ENCODE measurements at places on chromosomes 7 and 10.

DNA sequence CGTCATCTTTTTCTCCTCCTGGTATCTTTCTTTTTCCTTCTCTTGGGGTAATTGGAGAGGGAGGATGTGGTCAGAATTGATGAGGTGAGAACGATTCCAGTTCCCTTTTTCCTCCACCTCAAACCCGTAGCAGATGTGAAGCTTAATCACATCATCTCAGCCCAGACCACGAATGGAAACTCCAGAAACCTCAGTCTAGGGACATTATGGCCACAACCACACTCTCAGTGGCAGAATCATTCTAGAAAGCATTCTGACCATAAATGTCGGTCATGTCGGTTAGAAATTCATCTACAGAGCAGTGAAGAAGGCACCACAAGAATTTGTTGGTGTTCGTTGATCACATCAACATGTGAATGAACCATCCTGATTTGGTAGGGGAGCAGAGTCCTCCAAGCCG is 78.7 kb downstream of the GATA3 start:
- DNase-seq, result no peak

DNA sequence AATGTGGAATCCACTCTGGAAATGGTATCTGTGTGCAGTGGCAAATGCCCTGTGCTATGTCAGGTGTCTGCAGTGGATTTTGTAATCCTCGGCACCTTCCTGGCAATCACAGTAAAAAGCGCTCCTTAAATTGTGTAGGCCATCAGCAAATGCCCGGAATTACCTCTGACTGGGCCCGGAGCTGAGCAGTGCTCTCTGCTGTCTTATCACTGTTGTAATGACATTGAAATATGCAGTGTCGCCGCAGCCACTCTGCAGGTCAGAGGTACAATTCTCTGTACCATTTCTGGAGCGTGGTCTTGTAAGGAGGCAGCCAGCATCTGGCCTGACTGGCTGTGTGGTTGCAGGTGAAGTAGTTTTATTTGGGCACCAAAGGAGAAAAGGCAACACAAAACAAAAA is 416.4 kb upstream of the MKI67 start:
- DNase-seq, result no peak

- DNase-seq, result no peak
Observed at GRCh38 chr7:136064081-136064480, 86.9 kb upstream of the MTPN start.

DNA sequence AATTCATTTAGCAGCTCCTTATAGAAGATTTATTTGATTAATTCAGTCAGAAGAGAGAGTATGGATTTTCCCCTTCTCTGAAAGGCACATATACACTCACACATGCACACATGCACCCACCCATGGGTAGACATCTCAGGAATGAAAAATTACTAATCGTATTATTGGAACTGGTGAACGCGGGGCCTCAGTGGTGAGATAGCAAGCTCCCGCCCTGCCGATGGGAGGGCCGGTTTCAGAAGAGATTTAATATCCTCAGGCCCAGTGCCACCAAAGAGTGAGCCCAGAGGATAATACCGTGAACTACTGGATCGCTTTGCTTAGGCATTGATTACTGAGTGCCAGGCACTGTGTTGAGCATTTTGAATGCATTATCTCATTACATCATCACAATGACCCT is 38.0 kb upstream of the EMX2 start:
- peak; percentile 5 for DNase-seq

DNA sequence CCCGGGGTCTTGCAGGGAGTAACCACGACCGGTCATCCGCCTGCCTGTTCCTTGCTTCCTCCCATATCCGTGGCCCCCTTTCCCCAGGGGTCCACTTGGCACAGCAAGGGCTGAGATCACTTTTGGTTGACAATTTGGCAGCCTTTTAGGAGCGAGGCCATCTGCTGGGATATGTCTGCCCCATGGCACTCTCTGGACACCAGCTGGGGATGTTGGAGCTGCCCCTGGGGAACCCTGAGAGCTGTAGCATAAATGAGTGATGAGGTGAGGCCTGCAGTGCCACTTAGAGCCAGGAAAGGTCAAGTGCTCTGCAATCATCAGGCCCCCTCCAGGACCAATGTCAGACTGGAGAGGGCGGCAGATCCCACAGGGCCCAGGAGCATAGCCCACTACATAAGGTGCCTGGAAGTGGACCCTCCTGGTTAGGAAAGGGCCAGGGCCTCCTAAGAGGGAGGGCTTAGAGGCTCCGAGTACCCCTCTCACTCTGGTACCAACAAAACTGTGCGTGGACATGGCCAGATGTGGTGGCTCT is 92.1 kb downstream of the HIP1 start:
- no peak for DNase-seq

DNA sequence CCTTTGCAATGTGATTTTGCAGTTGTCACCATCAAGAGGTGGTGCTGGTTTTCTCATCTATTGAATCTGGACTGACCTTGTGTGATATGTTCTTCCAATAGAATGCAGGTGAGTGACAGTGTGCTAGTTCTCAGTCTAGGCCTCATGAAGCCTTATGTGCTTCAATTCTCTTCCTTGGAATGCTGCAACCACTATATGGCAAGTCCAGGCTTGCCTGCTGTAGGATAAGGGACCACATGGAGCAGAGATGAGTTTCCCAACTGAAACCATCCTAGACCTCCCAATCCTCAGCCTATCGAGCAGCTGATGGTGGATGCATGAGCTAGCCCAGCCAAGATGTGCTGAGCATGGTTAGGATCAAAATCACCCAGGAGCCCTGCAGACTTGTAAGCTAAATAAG is 32.6 kb upstream of the ARHGAP21 start:
- DNase-seq, result no peak

DNA sequence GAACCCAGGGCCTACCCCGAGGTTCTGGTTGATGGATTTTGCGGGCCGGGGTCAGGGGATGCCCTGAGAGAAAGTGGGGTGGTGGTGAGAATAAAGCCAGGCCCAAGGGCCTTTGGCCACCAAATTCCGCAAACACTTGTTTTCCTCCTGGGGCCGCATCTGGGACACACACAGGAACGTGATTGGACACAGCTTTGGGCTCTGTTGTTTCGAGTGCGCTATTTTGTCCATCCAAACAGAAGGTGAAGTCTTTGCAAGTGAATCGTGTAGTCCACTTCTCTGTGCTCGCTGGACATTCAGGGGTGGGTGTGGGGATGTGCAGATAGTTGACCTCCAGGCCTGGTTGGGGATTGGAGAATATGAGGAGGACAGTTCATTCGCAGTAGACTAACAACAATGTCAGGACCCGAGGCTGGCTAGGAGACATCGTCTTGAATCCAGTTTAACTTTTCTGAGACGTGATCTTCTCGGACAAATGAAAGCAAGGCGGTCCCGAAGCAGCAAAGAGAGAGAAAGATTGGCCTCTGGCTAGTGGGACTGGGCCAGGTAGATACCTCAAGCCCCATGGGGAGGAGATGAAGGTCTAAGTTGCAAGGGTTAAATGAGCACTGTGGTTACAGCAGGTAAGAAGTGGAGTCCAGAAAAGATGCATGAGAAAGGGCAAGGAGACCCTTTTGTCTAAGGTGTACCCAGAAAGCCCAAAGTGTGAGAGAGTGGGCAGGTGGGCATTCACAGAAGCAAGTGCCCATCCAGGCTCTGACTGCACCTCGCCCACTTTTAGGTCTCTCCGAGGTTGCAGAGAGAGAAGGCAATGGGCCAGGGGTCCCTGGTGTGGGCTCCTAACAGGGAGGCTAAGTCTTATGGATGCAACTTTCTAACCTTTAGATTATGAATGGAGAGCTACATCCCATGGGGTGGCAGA is 764 bp upstream of the FAM131B start:
- no peak for DNase-seq

- DNase-seq, result no peak
Observed at GRCh38 chr10:30459283-30459682, 25.3 kb downstream of the MAP3K8 start.

- DNase-seq, result peak; percentile 68
Observed at GRCh38 chr7:38169847-38170246, 8.2 kb upstream of the STARD3NL start.

- DNase-seq, result no peak
Observed at GRCh38 chr10:73850211-73850610, 24.1 kb downstream of the CAMK2G start.

DNA sequence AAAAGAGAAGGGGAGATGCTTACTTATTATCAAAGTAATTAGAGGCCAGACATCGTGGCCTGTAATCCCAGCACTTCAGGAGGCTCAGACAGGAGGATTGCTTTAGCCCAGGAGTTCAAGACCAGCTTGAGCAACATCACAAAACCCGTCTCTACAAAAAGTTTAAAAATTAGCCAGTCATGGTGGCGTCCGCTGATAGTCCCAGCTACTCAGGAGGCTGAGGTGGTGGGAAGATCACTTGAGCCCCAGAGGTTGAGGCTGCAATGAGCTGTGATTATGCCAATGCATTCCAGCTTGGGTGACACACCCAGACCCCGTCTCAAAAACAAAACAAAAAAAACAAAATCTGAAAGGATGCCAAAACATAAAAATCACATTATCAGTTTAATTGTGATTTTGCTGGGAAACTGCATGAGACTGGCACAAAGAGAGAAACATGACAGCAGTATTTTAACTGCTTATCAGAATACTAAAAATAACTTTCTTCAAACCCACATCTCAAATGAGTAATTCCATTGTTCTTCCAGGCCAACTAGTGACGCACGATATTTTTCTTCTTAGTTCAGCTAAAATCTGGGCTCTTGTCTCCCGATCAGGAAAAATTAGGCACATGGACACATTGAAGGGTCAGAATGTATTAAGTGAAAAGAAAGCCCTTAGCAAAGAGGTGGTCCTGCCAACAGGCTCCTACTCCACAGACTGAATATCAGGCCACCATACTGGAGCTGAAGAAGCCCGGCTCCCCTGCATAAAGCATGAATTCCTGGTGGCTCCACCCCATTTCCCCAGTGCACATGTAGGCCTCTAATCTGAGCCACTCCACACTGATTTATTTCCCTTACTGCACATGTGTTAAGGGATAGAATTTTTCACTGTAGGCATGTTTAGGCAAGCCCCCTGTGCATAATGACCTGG is 9.6 kb upstream of the CCM2 start:
- DNase-seq, result no peak

- DNase-seq, result no peak
Observed at GRCh38 chr10:73217628-73218027, 29.4 kb downstream of the DNAJC9 start.

DNA sequence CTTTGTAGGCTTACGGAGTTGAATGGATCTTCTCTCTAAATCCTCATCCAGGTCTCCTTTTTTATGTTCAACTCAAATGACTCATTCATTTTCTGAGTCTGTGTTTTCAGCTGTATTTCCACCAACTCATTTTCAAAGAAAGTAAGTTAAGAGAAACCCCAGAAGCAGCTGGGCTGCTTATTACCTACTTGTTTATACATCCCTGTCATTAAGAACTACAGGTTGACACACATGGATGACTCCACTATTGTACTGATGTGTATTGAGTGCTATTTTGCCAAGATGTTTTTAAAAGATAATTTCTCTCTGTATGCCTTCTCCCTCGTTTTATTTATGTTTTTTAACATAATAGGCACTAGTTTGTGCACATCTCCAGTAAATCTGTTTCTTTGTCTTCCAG is 41.9 kb downstream of the DGKI start:
- no peak for DNase-seq

DNA sequence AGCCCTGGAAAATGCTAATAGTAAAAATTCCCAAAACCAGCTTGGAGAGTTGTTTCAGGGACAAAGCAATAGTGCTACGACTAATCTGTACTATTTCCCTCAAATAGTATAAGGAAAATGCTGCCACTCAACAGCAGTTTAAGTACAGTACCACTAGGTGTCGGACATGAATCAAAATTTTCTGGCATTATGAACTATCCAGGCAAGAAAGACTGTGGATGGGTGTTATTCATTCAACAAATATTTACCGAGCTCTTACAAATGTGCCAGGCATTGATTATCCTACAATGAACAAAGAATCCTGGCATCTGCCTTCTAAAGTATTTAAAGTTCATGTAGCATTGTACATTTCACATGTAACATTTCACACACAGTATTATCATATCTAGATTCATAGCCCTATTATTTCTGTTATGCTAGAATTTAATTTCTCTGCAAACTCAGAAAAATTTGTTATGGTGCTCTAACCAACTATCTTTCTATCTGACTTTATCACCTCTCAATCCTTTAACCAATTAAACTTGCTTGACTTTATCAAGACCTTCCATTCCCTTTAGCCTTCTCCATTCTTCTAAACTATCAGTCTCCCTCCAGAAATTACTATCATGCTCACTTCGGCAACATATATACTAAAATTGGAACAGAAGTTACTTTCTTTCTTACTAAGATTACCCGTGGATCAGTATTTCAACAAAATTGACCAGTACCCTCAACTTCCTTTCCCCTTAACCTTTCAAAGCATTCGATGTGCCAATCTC is 80.6 kb downstream of the ARHGAP21 start:
- no peak for DNase-seq

- no peak for DNase-seq
Observed at GRCh38 chr7:34109936-34110780, 204.8 kb downstream of the BMPER start.

GRCh38 chr7:40918701-40919271 is 784.0 kb downstream of the SUGCT start:
- no peak for DNase-seq

GRCh38 chr7:88226886-88227516 is 7.2 kb upstream of the SRI start:
- DNase-seq, result no peak

GRCh38 chr10:4825868-4826791 is at the start of gene AKR1E2:
Gene AKR1E2, plus strand, starts transcription at chr10:4826207. Its CDS starts 118 bp downstream, at chr10:4826325.
- DNase-seq, result peak; percentile 92
